ENCODE measurements at places on chromosomes 13 and 19.

GRCh38 chr19:1001538-1002166, 1.4 kb downstream of the GRIN3B start:
- no peak for DNase-seq

DNA sequence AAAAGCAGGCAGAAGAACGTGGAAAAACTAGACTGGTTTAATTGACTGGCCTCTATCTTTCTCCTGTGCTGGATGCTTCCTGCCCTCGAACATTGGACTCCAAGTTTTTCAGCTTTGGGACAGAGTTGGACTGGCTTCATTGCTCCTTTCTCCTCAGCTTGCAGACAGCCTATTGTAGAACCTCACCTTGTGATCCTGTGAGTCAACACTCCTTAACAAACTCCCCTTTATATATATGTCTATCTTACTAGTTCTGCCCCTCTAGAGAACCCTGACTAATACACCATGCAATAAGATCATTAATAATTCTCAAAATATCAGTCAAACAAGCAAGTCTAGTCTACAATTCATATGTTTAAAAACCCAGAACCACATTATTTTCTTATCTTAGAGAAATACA, 662.4 kb downstream of the TBC1D4 start:
- DNase-seq = peak; percentile 35

DNA sequence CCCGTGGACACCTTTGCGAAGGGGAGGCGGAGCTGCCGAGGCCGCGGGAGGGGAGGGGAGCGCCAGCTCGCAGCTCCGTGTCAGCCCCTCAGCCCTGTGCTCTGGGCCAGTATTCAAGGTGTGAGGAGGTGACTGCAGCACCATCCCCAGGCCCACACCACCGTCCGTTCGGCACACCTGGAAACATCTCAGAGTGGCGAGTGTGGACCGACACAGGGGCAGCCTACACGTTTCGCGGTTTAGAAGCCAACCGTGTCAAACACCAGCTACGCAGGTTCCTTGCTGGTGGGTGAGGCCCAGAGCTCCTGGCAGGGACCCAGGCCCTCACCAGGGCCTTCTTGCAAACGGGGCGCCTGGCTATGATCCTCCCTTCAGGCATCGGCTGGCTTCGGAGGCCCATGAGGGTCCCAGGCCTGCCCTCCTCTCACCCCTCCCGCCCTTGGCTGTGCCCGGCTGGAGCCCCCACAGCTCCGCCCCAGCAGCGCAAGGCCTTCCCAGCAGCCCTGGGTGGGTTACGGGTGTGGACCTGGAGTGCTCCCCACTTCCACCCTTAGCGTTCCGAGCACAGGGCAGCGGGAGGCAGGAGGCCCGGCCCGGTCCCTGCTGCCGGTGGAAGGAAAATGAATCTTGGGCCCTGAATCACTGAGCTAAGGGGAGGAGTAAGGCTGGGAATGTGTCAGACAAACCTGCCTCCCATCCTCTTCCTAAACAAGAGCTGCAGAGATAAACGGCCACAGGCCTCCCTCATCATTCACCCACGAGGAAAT, 1.2 kb downstream of the C13orf46 start:
- DNase-seq = no peak

- no peak for DNase-seq
Observed at GRCh38 chr13:29471551-29471950, 123.9 kb downstream of the SLC7A1 start.

GRCh38 chr13:87122551-87122950, 548.6 kb upstream of the SLITRK5 start:
- DNase-seq = no peak

DNA sequence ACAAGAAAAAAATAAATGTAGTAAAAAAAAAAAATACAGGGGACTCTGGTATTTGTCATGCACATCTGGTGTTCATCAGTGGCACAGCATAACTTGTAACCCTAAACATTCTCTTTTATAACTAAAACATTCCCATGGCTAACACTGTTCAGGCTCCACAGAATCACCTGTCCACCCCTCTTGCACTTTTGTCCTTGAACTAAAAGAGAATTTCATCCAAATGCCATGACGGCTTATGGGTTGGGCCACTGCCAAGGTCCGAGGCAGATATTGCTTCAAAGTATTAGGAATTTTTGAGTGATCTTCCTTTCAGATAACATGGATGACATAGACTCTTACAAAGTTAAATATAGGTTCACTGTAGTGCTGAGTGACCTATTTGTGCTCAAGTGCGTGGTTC, 25.7 kb upstream of the SERP2 start:
- no peak for DNase-seq

- peak; percentile 37 for DNase-seq
Observed at GRCh38 chr19:17424743-17425365, 5.0 kb downstream of the MVB12A start.

Data from foreskin melanocyte (primary cell).